Central memory CD4-positive, alpha-beta T cell (primary cell): ENCODE measurements at places on chromosomes 6 and 20.

DNA sequence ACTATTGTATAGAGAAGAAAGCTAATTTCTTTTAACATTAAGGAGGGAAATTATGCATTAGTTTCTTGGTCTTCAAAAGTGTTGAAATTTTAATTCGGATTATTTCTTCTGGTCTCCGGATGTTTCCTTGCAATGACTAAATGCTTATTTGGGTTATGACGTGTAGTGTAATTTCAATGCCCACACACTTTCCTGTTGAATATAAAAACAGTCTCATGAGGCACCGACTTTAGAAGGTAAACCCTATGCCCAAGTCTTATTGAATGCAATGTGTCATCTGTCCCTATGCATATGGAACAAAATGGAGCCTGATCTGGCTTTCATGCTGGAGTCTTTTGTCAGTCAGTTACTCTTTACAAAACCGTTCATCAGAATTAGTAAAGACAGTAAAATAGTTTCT, 17.7 kb downstream of the GJA1 start:
- no peak for DNase-seq

GRCh38 chr6:55511122-55511800, 67.7 kb downstream of the HMGCLL1 start:
- DNase-seq, result no peak

DNA sequence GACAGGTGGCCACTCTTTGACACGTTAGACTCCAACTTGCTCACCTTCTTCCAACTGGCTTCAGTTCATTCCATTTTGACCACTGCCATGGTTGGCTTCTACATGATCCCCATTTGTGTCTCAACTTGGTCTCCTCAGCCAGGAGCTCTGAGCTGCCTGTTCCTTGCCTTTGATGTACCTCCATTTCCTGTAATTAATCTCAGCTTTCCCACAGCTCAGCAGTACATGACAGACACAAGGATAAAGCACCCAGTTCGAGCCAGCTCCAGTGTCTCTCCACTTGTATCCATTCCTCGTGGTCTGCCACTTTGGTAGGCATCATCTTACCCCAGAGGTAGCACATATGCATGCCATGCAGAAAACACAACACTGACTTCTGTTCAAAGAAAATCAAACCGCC, 161.0 kb downstream of the TSHZ2 start:
- DNase-seq, result no peak

- no peak for DNase-seq
Measured at GRCh38 chr20:53914091-53914780, 156.2 kb downstream of the BCAS1 start.

- no peak for DNase-seq
Measured at GRCh38 chr6:105884011-105884410, 202.1 kb upstream of the PRDM1 start.

DNA sequence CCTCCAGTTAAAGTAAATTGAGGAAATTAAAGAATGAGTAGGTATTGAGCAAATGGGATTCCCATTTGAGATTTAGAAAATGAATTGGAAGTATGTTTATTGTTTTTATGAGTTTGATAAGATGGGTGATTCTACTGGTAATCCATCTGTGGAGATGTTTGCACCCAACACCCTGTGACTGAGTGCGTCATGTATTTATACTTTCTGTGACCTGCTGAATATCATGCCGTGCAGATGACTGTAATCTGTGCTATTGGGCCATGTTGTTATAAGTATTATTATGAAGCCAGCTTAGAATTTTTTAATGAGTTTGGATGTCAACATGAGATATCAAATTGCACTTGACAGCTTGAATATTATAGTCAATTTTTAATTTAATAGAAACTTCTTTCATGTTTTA, 17.7 kb downstream of the FAM83B start:
- no peak for DNase-seq

- DNase-seq, result no peak
Measured at GRCh38 chr20:4112481-4113421, 97.4 kb upstream of the RNF24 start.

DNA sequence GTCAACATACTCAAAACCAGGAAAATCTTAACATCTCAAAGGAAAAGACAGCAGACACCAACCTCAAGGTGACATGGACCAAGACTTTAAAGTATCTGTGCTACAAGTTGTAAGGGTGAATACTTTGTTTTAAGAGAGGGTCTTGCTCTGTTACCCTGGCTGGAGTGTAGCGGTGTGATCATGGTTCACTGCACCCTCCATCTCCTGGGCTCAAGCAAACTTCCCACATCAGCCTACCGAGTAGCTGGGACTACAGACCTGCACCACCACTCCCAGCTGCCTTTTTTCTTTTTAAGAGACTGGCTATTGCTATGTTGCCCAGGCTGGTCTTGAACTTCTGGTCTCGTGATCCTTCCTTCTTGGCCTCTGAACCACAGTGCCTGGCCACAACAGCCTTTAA, 9.7 kb downstream of the AMD1 start:
- no peak for DNase-seq

- DNase-seq, result no peak
Measured at GRCh38 chr6:20712011-20712410, 177.8 kb downstream of the CDKAL1 start.

- DNase-seq, result no peak
Measured at GRCh38 chr6:143061597-143062385, 1.1 kb downstream of the AIG1 start.

- no peak for DNase-seq
Measured at GRCh38 chr6:3759646-3760232, 8.2 kb upstream of the PXDC1 start.

DNA sequence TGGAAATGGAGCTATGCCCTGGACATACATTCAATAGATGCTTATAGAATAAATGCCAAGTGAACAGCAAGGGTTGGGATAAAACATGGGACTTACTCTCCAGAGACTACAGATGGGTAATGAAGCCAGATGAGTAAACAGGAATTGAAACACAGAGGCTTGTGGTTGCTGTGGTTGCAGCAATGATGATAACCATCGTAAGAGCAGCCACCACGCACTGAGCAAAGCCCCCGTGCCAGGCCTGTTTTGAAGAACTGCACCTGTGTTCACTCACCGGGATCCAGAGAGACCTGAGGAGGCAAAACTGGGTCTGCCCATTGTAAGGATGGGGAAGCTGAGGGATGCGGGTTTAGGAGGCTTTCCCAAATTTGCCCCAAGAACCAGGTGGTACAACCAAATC, 431.1 kb upstream of the CDH4 start:
- DNase-seq, result no peak

GRCh38 chr20:49887251-49888211, 27.8 kb downstream of the SPATA2 start:
- DNase-seq, result no peak

GRCh38 chr6:4907602-4908001, 96.2 kb downstream of the RPP40 start:
- DNase-seq, result no peak

- DNase-seq, result no peak
Measured at GRCh38 chr6:132410830-132411229, 9.6 kb upstream of the MOXD1 start.

DNA sequence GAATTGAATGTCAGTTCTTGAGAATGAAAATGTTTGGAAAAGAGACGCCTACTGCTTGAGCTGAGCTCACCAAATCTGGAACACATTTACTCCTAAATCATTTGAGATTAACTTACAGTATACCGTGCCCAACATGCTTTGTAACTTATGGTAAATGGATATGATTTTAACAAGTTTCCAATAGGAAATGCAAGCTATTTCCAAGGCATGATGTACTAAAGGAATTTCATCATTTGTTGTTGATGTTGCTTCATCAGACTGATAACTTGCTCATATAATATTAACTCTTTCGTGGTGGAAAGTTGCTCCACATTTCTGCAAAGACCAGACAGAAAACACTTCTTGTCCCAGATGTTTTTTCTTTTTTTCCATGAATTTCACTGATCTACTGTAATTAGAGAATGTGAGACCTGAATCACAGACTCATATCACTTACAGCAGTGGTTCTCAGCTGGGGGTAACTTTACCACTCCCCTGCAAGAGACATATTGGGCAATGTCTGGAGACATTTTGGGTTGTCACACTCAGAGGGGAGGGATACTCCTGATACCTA, 116.6 kb upstream of the TRAF3IP2 start:
- DNase-seq, result no peak
